Dermis blood vessel endothelial cell (primary cell): ENCODE measurements at places on chromosomes 7 and 10. TPM values are rescaled to one million over a fixed set of nuclear protein-coding genes. Genes with fewer than 3 reads are reported as not detected.

DNA sequence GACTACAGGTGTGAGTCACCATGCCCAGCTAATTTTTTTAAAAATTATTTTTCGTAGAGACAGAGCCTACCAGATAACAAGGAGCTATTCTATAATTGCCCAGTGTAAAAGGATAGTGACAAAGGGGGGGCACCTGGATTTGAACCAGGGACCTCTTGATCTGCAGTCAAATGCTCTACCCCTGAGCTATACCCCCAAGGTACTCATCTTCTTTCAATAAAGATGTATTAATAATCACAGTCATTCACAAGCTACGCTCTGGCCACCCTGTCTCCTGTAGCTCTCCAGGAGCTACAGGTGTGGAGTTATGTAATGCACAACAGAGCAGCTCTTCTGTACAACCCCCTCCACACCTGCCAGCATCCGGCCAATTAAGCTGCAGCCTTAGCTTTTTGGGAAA, 83.5 kb downstream of the ZNF777 start:
- DNase-seq: no peak

DNA sequence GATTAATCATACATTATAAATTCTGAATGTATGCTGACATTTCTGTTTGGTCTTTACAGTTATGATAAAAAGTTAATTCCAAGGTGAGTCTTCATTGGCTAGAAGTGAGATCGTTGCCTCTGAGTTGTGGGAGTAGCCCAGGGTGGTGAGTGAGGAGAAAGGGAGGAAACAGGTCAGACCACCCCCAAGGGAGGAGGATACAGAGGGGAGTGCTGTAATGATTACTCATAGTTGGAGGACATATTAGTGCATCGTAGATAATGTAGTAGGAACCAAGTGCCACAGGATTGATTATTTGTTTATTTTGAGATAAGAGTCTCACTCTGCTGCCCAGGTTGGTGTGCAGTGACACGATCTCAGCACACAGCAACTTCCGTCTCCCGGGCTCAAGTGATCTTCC, 672.2 kb downstream of the INHBA start:
- DNase-seq: no peak

- DNase-seq: no peak
These were observed 88.3 kb upstream of the ZNF32 start for GRCh38 chr10:43737003-43737402.

- no peak for DNase-seq
These were observed 118.8 kb downstream of the NRP1 start for GRCh38 chr10:33215635-33216034.

DNA sequence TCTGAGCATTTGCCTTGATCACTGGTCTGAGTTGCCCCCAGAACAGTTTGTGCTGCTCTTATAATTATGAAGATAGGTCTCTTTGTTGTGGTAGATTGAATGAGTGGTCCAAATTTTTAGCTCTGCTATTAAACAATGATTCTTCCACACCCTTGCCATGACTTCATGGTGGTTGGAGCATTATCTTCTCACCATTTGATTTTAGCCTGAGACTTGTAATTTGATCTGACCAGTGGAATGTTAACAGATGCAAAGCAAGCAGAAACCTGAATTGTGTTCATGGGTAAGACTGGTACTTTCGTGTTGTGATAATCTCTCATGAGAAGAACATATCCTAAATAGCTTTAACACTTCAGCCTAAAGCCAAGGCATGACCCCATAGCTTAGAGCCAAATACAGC, 139.1 kb downstream of the TFPI2 start:
- no peak for DNase-seq

- no peak for DNase-seq
These were observed 57.6 kb downstream of the USP6NL start for GRCh38 chr10:11553773-11554381.

GRCh38 chr10:30589441-30589840, 40.1 kb downstream of the LYZL2 start:
- DNase-seq: no peak

DNA sequence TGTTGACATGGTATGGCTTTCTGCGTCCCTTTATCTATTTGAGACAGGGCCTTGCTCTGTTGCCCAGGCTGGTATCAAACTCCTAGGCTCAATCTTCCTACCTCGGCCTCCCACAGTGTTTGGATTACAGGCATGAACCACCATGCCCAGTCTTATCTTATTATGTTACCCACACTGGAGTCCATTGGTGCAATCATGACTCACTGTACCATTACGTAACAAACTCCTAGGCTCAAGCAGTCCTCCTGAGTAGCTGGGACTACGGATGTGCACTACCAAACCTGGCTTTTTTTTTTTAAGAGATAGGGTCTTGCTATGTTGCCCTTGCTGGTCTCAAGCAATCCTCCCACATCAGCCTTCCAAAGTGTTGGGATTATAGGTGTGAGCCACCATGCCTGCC, 66.7 kb downstream of the CCDC3 start:
- DNase-seq: no peak

DNA sequence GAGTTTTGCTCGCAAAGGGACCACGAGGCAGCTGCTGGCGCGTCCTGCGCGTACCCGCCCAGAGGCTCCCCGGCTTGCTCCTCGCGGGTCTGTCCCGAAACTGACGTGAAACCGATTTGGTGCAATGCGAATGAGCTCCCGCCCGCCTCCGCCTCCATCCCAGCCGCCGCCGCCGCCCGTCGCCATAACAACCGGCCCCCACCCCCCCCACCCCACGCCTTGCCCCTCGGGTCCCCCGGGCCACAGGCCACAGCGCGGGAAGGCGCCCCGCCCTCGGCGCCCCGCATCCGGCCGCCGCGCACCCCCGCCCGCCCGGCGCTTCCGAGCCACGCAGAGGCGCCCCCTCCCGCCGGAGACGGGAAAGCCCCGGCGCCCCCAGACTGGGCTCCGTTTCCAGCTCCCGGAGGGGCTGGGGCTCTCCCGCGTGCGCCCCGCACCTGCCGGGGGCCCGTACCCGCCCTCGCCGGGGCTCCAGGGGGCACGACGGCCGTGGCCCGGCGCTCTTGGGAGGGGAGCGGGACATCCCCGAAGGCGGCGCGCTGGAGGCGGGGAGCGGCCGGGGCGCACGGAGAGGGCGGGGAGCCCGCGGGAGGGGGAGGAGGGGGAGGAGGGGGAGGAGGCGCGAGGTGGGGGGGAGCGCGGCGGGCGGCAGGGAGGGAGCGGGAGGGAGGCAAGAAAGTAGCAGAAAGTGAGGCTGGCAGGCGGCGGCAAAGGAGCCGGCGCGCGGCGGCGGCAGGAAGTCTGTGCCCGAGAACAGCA, at the start of gene CAMK1D:
TSS of gene CAMK1D (plus strand) at position 678 of the 759 bp plus-strand sequence.
- peak; percentile 55 for DNase-seq

DNA sequence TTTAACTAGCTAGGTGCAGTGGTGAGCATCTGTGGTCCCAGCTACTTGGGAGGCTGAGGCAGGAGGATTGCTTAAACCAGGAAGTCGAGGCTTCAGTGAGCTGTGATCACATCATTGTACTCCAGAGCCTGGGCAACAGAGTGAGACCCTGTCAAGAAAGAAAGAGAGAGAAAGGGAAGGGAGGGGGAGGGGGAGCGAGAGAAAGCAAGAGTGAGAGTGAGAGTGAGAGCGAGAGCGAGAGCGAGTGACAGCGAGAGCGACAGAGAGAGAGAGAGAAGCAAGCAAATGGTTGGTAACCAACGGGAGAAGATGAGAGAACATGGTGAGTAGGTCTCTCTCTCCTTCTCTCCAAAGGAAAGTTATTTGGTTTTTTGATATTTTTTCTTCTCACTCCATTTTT, 69.8 kb upstream of the DGKI start:
- DNase-seq: no peak

GRCh38 chr10:104340641-104341040, 2.4 kb upstream of the ITPRIP start:
- peak; percentile 26 for DNase-seq

- no peak for DNase-seq
These were observed 7.1 kb downstream of the MMRN2 start for GRCh38 chr10:86950349-86950748.

DNA sequence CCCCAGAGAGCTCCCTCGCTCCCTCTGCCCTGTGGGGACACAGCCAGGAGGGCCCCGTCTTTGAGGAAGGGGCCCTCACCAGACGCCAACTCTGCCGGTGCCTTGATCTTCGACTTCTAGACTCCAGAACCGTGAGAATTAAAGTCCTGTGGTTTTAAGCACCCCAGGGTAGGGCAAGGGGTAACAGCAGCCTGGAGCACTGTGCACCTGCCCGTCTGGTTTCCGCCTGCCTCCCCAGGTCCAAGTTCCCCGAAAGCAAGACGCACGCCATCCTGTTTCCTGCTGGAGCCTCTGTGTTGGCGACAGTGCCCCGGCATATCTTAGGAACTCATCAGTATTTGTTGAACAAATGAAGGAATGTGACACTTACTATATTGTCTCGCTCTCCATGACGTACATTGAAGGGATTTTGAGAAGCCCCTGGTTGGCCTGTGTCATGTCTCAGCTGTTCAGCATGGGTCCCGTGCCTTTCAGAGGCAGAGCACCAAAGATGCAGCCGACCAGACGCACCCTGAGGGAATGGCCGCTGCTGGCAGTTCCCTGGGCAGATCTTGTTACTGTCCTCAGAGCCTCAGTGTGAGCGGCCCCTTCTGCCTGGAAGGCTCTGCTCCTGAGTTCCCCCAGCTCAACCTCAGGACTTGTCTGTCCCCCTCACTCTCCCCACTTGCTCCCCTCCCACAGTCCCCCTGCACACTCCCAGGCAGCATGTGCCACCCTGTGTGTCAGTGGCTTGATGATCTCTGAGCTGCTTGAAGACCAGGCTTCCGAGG, 226.2 kb downstream of the TCERG1L start:
- no peak for DNase-seq

GRCh38 chr7:155311826-155312537, 14.3 kb downstream of the INSIG1 start:
- DNase-seq: no peak

DNA sequence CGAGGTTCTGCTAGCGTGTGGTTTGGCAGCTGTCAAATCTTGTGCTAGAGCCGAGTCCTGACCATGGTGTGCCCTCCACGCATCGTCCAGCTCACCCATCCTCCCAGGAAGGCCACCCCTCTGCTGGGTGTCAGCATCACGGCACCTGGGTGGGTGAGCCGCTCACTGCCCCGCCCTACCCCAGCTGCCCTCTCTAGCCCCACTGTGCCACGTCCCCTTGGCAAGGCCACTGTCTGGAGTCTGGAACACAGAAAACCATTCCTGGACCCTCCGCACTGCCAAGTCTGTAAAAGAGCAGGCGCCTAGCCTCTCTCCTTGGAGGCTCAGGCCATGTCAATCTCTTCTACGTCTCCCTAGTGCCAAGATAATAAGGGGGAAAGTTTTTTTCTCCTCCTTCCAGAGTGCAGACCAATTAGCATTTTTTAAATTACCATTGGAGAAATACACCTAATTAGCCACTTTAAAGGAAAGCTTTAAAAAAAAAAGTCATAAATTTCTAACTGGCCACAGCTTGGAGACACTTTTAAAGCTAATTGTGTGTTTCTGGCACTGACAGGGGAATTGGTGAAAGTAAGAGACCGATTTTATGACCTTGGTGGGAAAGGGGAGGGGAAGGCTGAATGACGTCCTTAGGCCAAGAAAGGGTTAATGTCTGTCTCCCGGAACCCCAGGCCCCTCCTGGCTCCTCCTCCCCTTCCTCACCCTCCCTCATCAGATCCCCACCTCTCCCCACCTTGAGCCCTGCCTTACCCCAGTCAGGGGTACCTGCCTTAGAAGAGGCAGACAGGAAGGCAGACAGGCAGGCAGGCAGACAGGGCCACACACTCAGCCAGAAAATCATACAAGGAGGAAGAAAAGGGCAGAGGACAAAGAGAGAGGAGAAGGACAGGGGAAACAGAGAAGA, 151.2 kb downstream of the PLXNA4 start:
- DNase-seq: no peak

GRCh38 chr10:8778713-8779112, 724.2 kb downstream of the GATA3 start:
- DNase-seq: no peak

GRCh38 chr7:149261316-149261828, 624 bp upstream of the ZNF783 start:
- peak; percentile 29 for DNase-seq

DNA sequence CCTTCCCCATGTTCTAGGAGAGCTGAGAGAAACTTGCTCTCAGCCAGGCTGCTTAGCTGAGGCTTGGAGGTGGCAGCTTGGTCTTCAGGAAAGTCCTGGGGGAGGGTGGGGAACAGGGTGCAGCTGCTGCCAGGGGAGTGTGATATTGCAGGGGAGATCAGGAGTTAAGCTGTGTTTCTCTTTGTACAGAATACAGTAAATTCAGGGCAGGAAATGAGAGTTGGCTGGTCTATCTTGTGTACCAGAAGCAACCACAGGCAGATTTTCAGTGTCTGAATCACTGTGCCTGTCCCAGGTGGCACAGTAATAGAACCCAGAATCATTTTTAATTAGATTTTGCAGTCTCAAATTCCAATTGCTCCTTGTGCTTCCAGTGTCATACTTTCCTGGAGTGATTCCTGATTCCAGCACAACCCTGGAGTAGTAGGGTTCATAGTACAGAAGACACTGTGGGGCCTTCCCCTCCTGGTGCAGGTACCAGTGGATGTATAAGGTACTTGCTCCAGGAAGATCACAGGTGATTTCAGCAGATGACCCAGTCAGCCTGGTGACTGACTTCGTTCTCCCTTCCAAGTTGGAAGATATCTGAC, 94.0 kb upstream of the TARP start:
- DNase-seq: no peak

DNA sequence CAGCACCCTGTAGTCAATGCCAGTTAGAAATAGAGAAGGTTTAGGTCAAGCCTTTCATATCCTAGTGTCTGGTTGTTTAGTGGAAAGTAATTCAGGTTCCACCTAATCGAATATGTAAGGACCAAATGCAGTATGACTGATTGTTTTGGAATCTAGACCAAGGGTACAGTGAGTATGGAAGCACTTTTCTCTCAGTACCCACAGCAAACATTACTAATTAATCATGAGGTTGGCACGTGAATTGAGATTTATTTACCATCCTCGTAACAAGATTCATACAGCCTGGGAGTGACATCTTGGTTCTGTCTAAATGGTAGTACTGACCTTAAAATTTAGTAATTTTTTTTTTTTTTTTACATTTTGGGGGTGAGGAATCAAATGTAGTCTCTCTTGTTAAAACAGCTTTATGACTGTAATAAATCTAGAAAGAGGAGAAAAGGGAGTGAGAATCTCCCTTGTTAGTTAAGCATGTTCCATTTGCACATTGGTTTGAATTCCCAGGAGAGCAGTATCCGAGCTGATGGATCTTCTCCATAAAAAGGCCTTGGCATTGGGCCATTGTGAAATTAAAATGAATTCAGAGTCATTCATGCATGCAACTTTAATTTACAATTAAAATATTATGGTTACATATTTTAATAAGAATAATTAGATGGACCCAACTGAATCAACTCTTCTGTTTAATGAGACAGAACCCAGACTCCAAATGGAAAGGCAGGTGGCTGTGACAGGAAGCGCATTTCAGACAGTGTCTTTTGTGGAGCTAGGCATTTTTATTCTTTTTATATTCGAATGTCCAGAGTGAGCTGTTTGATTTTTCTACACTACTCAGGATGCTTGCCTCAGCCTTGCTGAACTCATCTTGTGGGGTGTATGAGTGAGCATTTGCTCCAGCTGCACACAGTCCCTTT, 57.6 kb downstream of the SNX10 start:
- DNase-seq: no peak

Gene HMX2
- not detected in 2 replicates for total RNA-seq

Gene ASB10
- not detected in 2 replicates for total RNA-seq

Gene CTAGE8
- total RNA-seq: 0.14 TPM in 1 of 2 replicates, not detected in the other

Gene LDB3
- total RNA-seq: not detected in 2 replicates

Gene CNNM1
- not detected in 2 replicates for total RNA-seq

Gene EPO
- total RNA-seq: not detected in 2 replicates

Gene HABP2
- total RNA-seq: under 0.01 and 0.19 TPM in 2 replicates

Gene GPR22
- 0.17 TPM in 1 of 2 replicates, not detected in the other for total RNA-seq

Gene RNLS
- 0.51 and 2.7 TPM in 2 replicates for total RNA-seq

Gene SH2B2
- 2.5 and 4.4 TPM in 2 replicates for total RNA-seq

Gene AASS
- total RNA-seq: 39.7 and 44.5 TPM in 2 replicates

Gene COL13A1
- total RNA-seq: 5.3 and 6.6 TPM in 2 replicates

Gene PRKCQ
- 0.17 and 0.84 TPM in 2 replicates for total RNA-seq

Gene INA
- 0.14 TPM in 1 of 2 replicates, not detected in the other for total RNA-seq

Gene ASB15
- total RNA-seq: not detected in 2 replicates

Gene NEURL1
- 0.19 TPM in 1 of 2 replicates, not detected in the other for total RNA-seq
